ENCODE measurements at places on chromosomes 7 and 10. TPM values are rescaled to one million over a fixed set of nuclear protein-coding genes. Genes with fewer than 3 reads are reported as not detected.

Gene LRGUK
- 0.57 TPM for total RNA-seq

Gene AMZ1
- 0.19 TPM for total RNA-seq

Gene ANKRD2
- 0.79 TPM for total RNA-seq

Gene C10orf53
- total RNA-seq, result not detected

Gene UNCX
- total RNA-seq, result not detected

Gene LIPJ
- not detected for total RNA-seq

Gene STAMBPL1
- total RNA-seq, result 10.3 TPM

Gene CACNB2
- 3.8 TPM for total RNA-seq

Gene ZMYND11
- 38.0 TPM for total RNA-seq

Gene MYO1G
- total RNA-seq, result 1.4 TPM

Gene MARVELD1
- 20.5 TPM for total RNA-seq

Gene RBM20
- total RNA-seq, result 4.5 TPM

Gene GPAM
- total RNA-seq, result 2.4 TPM

Gene SLC16A9
- total RNA-seq, result 14.5 TPM

Gene APBB1IP
- total RNA-seq, result 0.45 TPM

Gene CDK1
- total RNA-seq, result 44.6 TPM

Gene ARL5B
- total RNA-seq, result 12.6 TPM

Gene ADGRA1
- not detected for total RNA-seq

Gene SSMEM1
- not detected for total RNA-seq

Gene PTPRN2
- 1.5 TPM for total RNA-seq

Gene ELMO1
- 15.3 TPM for total RNA-seq

Gene AKR1C2
- 686 TPM for total RNA-seq

Gene FAM25C
- not detected for total RNA-seq

Gene PHYHIPL
- not detected for total RNA-seq

Gene SHH
- total RNA-seq, result not detected

Gene HTR5A
- total RNA-seq, result not detected

Gene GHRHR
- total RNA-seq, result not detected

Gene CRHR2
- total RNA-seq, result not detected

Gene CTNNA3
- 1.9 TPM for total RNA-seq

Gene OR13A1
- 0.09 TPM for total RNA-seq

Gene SFTPD
- 1.1 TPM for total RNA-seq

Gene KIF11
- 21.5 TPM for total RNA-seq

Data from esophagus squamous epithelium (tissue), 5 donors.